Ascending aorta (tissue), 2 donors: ENCODE measurements at places on chromosomes 4 and X.

- no peak overlapping the region for H3K27ac ChIP-seq
- no peaks in the 10 kb centered on the region for H3K4me1 ChIP-seq
- DNase-seq = no peak
- H3K27me3 ChIP-seq = no peaks in the 10 kb centered on the region
- no peak overlapping the region for H3K4me3 ChIP-seq
Measured at GRCh38 chr4:182494103-182494502, 250.9 kb downstream of the TENM3 start.

- no peaks in the 10 kb centered on the region for H3K36me3 ChIP-seq
- H3K27ac ChIP-seq = no peak overlapping the region
- no peak for DNase-seq
- H3K27me3 ChIP-seq = no peaks in the 10 kb centered on the region
- no peak overlapping the region for H3K4me3 ChIP-seq
Measured at GRCh38 chr4:149443537-149443936, 372.1 kb downstream of the IQCM start.

DNA sequence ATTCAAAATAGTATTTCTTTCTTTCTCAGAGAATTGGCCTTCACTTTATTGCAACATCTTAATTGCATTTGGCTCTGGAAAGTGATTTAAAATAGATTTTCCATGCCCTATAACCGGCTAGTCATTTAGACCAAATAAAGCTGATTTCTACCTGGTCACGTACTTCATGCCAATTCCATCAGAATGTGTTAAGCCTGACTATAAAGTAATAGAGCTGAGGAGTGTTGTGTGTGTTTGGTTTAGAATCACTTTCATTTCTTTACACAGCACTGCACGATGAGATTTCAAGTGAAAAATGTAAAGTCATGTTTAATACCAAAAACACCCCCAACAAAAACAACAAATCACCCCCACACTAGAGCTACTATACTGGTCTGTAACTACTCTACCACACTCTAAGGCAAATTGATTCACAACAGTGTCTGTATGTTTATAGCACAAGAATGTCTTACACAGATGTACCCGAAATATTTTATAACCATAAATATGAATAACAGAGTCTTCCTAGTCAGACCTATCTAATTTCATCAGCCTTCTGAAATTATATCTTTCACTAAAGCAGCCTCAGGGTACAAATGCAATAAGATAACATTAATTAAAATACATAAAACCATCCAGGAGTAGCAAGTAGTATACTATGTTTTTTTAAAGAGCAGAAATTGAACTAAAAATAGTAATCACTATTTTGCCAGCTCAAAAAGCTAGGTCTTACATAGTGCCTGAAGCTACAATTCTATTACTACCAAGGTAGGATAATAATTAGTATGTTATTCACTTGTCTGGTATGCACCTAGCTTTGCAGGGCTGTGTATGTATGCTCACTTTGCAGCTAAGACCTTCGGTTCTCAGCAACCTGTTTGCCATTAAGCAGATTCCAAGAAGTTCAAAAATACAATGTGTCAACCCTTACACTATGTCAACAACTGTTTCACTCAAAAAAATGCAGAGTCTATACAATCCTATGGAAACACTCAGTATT is 28.4 kb downstream of the APBB2 start:
- no peak overlapping the region for H3K27ac ChIP-seq
- no peaks in the 10 kb centered on the region for H3K36me3 ChIP-seq
- H3K27me3 ChIP-seq = no peaks in the 10 kb centered on the region
- no peak overlapping the region for H3K4me3 ChIP-seq
- no peak for DNase-seq

DNA sequence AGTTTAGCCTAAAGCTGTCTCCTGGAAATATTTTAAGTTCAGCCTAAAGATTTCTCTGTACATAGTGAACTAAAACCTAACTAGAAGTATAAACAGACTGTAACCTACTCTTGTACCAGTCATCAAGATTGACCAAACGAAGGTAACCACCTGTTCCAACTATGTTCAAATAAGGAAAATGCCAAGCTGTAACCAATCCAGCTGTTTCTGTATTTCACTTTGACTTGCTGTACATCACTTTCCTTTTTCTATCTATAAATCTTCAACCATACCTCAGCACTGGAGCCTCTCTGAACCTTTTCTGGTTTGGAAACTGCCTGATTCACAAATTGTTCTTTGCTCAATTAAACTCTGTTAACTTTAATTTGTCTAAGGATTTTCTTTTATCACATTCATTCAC is 3.1 kb upstream of the CYSLTR1 start:
- no peaks in the 10 kb centered on the region for H3K27me3 ChIP-seq
- H3K4me3 ChIP-seq = no peak overlapping the region
- H3K4me1 ChIP-seq = no peaks in the 10 kb centered on the region
- no peaks in the 10 kb centered on the region for H3K36me3 ChIP-seq
- no peak overlapping the region for H3K27ac ChIP-seq
- DNase-seq = no peak

DNA sequence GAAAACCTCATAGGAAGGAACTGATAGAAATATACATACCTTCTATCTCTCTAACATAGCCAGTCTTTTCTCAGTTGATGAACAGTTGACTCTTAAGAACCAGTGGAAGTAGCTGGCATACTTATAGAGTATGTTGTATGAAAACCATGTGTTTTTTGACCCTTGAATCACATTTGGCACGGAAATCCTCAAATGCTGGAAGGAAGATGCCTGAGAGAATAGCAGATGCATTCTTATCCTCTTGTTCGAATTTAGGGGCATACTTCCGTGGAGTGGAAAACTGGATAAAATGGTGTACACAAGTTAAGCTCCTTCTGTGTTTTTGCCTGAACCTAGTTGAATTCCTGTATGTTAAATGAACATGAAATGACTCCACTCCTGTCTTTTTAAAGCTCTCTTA is 145.5 kb downstream of the PCDH7 start:
- H3K27me3 ChIP-seq = no peaks in the 10 kb centered on the region
- H3K36me3 ChIP-seq = no peaks in the 10 kb centered on the region
- H3K4me1 ChIP-seq = peaks cover 25% of the 10 kb centered on the region
- no peak for DNase-seq
- H3K4me3 ChIP-seq = no peak overlapping the region
- peak overlapping the region; percentile 81 for H3K27ac ChIP-seq

DNA sequence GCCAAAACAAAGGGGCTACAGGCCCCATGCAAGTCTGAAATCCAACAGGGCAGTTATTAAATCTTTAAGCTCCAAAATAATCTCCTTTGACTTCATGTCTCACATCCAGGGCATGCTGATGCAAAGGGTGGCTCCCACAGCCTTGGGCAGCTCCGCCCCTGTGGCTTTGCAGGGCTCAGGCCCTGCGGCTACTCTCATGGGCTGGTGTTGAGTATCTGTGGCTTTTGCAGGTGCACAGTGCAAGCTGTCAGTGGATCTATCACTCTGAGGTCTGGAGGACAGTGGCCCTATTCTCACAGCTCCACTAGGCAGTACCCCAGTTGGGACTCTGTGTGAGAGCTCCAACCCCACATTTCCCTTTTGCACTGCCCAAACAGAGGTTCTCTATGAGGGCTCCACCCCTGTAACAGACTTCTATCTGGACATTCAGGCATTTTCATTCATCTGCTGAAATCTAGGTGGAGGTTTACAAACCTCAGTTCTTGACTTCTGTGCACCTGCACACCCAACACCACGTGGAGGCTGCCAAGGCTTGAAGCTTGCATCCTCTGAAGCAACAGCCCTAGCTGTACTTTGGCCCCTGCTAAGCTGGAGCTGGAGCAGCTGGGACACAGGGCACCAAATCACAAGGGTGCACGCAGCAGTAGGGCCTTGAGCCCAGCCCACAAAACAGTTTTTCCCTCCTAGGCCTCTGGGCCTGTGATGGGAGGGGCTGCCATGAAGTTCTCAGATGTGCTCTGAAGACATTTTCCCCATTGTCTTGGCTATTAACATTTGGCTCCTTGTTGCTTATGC is 154.8 kb upstream of the PDE5A start:
- H3K36me3 ChIP-seq = no peaks in the 10 kb centered on the region
- H3K4me3 ChIP-seq = no peak overlapping the region

GRCh38 chr4:150875367-150875766 is 139.7 kb downstream of the LRBA start:
- H3K4me1 ChIP-seq = no peaks in the 10 kb centered on the region
- DNase-seq = no peak
- no peaks in the 10 kb centered on the region for H3K27me3 ChIP-seq
- H3K27ac ChIP-seq = no peak overlapping the region
- no peaks in the 10 kb centered on the region for H3K36me3 ChIP-seq
- no peak overlapping the region for H3K4me3 ChIP-seq

DNA sequence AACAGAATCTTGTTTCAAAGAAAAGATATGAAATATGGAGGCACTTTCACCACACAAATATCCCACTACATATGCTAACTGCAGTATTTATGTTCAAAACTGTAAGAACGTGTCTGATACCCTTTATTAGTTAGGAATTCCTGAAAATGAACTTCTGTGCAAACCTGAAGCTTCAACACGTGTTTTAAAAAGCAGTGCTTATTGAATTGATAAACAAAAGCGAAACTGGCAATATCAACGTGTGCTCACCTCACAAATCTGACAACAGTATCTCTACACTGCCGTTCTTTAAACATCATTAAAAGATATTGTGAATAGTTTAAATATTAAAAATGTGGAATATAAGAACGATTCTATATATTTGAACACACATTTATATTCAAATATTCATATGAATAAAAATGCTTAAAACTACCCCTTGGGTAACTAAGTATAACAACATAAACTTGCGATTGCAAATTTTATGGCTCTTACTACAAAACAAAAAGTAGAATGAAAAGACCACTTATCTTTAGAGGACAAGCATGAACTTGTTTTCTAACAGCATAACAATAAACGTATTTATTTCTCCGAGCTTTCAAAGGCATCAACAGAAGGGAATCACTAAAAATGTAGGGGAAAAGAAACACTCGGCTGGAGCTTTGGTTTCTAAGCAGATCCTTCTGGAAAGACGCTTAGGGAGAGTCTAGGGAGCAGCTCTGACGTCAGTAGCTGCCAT is at the start of gene LRP2BP:
LRP2BP (minus strand) TSS at position 687 of the 718 bp plus-strand sequence. CDS start 17,738 bp downstream, outside the sequence.
- peak within 1 kb of the TSS; percentile 86 for H3K4me3 ChIP-seq
- H3K4me1 ChIP-seq = peaks cover 2% of the 10 kb centered on the region
- H3K27ac ChIP-seq = peak within 1 kb of the TSS; percentile 100
- no peaks in the 10 kb centered on the region for H3K36me3 ChIP-seq
- H3K27me3 ChIP-seq = no peaks in the 10 kb centered on the region
- DNase-seq = no peak
